ENCODE measurements at places on chromosomes 7 and 10.

GRCh38 chr10:27490807-27491206, 13.3 kb upstream of the RAB18 start:
- no peak for DNase-seq

GRCh38 chr10:70540089-70540788, 61.7 kb downstream of the PALD1 start:
- no peak for DNase-seq

DNA sequence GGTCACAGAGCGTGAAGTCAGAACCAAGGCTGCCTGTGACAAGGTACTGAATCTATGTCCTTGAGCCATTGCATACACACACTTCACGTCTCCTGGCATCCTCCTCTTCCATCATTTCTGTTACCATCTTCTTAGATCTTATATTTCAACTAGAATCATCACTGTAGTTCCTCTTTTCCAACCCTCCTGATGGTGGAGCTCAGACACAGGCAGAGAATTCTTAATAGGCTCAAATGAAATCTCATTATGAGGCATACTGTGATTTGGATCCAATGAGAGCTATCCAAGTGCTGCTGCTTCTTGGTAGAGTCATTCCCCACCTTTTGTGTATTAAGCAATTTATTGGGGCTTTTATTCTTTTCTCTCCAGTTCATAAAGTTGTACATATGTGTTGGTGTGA, 113.2 kb downstream of the CALCR start:
- no peak for DNase-seq

GRCh38 chr10:98321186-98321780, 53.3 kb upstream of the LOXL4 start:
- peak; percentile 60 for DNase-seq

DNA sequence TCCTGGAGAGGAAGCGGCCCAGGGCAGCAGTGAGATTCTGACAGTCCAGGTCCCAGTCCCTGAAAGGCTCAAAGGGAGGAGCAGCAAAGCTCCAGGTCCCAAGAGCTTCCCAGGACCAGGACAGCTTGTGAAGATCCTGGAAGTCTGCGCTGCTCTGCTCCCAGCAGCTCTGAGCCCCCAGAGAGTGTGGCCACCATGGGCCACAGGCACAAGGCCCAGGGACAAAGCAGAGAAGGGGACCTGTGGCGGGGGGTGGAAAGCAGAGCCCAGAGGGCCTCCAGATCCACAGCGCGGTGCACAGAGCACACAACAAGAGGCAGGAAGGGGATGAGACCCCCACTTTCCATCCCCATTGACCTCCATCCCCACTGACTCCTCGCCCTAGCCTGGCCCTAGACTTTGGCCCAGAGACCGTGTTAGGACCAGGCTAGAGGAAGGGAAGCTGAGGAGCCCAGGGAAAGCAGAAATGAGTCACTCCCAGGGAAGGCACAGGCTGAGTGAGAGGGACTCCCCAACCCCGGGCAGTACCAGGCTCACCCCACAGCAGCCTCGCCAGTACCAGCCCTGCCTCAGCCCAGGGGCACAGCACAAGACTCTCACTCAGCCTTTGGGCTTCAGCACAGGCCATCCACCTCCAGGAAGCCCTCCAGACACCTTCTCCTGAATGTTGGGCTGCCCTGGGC, 75.5 kb downstream of the GRID1 start:
- no peak for DNase-seq

DNA sequence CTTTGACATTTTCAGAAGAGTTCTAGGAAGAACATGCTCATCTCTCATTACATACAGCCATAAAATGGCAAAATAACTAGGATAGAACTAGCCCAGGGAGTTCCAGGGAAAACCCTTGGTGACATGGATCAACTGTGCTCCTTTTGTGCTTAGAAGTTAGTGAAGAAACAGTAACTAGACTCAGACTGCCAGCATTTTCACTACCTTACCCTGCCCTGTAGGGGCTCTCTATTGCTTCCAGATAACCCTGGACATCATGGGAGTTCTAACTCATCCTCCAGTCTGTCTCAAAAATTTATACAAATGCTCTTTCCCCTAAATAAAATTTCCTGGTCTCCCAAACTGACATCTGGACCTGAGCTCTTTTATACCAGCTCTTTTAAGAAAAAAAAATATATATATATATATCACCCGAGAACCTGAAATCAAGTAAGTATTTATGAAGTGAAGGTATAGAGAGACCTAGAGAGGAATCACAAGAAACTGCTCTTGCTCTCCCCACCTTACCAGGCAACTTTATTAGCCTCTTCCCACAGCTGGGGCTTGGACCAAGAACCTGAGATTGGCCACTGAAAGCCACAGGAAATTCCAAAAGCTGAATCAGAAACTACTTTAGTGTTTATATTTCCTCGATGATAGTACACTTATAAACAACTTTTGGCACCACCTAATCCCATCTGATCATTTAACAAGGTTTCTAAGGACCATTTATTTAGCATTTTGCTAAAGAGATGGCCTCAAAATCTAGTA, 101.4 kb downstream of the RELN start:
- DNase-seq = no peak

DNA sequence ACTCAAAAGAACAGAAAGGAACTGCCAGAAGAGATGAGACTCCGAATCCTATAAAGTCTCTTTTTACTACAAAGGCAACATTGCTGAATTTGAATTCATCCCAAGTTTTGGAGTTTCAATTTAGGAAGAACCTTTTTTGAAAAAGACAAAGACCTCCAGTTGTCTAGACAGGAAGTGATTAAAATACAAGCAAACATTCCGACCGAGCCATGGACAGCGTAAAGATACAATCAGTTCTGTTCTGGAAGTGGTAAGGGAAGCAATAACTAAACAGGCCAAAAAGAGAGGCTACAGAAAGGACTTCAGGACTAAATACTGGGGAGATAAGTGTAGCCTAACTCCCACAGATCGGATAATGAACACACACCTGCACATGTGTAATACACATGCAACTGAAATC, 101.0 kb downstream of the SMURF1 start:
- DNase-seq = no peak

- peak; percentile 25 for DNase-seq
These were observed 140.7 kb upstream of the CALCR start for GRCh38 chr7:93715234-93715633.

DNA sequence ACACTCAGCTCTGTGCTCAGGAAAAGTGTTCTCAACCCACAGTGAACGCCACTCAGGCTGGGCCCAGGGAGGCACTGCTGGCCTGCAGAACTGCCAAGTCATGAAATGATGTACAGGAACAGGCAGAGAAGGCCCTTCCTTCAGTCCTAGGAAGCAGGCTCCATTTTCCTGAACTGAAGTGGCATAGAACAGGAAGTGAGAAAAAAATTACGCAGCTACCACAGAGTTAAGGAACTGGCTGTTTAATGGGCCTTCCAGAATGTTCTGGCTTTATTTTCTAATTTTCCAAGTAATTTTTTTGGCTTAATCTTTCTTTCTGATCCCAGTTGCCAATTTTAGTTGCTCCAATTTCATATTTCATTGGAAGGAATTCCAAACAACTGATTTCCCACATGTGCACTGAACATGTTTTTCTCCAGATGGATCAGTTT, 39.3 kb downstream of the LRRC18 start:
- no peak for DNase-seq

- no peak for DNase-seq
These were observed at the start of gene FXYD4 for GRCh38 chr10:43371418-43371817. Gene FXYD4 (plus strand): TSS chr10:43371636. CDS start chr10:43373747, 2,111 bp downstream.

DNA sequence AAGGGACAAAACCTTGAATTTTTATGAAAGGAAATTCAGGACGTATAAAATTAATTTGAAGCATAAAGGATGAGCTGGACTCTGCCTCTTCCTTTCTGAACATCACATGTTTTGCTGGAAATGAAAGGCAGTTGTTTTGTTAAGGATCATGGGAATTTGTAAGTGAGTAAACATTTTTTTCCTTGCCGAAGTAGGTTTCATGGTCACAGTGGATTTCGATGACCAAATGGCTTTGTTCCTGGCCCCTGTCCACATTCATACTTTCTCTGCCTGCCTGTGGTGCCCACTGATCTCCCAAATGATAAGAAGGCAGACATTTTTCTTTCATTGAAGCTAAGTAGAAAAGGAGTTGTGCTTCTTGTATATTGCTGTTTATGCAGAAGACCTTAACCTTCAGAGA, 104.2 kb downstream of the ARID5B start:
- no peak for DNase-seq

- DNase-seq = no peak
These were observed 719.5 kb downstream of the LRMDA start for GRCh38 chr10:76150876-76151288.

- DNase-seq = no peak
These were observed 104.6 kb downstream of the MBL2 start for GRCh38 chr10:52668024-52668423.

- DNase-seq = no peak
These were observed 462.8 kb downstream of the GALNT17 start for GRCh38 chr7:71594736-71595135.

GRCh38 chr10:132005147-132005546, 23.4 kb upstream of the BNIP3 start:
- no peak for DNase-seq
